ENCODE measurements at places on chromosomes 6 and 20.

DNA sequence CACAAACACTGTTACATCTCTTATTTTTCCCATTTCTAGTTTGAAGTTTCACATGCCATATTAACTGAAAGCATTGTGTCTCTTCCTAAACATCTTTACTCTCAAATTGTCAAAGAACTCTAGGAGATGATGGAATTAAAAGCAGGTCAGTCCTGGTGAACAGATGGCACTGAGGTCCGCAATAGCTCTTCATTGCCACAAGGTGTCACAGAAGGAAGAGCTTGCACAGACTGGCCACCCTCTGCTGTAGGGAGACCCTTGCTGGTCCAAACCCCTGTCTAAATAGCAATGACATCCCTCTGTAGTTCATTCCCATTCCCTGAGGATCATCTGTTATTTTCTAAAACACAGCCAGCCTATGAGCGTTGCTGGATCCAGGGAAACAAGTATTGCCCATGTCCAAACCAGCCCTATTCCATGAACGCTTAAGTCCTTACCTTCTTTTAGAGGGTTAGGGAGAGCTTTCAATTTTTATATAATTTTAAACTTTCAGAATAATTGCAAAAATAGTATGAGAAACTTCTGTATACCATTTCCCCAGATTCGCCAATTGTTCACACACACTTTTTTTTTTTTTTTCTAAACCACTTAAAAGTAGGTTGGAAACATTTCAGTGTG is 10.1 kb upstream of the HDAC2 start:
- DNase-seq = peak; percentile 35

DNA sequence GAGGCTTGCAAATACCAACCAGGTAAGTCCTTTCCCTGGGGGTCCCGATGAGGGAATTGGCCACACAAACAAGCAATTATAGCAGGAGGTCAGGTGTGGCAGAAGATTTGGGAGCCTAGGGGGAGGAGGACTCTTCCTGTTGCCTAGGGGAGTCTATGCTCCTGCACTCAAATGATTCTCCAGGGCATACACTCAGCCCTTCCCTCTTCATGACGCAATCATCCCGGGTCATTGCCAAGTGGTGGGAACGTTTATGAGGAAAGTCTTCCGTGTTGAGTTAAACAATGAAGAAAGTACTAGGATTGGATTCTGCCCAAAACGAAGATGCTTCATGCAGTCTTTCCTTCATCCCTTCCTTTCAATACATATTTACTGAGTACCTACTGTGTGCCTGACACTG is 186.5 kb upstream of the TSHZ2 start:
- DNase-seq = no peak

- no peak for DNase-seq
Observed at GRCh38 chr20:16100767-16101166, 472.5 kb downstream of the KIF16B start.

DNA sequence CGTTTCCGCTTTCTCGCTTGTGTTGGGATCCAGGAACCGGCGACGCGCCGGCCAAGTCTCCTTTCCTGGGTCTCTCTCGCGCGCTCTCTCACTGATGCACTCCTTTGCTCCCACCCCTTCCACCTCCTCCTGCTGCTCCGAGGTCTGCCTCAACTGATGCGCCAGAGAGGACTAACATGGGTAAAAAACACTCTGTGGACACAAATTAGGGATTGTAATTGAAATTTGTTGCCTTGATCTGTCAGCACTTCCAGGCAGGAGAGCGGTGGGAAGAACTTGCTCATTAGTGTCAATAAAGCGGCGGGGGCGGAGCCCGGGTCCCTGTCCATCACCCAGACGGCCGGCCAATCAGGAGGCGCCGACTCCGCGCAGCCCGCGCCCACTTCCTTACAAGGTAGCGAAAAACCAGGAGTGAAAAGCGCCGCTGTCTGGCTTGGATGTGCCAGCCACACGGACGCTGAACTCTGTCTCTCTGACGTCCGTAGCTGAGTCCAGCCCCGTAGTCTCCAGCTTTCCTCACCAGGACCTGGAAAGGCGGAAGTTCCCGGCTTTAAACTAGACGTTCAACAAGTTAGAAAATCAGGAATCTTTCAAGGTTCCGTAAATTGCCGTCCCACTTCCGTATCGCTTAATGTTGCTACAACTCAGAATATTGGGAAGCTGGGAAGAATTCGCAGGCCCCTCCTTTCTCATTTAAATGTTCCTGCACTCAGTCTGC is at the start of gene TBX18:
Gene TBX18, minus strand, starts transcription at position 267 of the 718 bp plus-strand sequence. CDS start 417 bp downstream, outside the sequence.
- DNase-seq = peak; percentile 99

- DNase-seq = peak; percentile 18
Observed at GRCh38 chr20:49400410-49400809, 82.1 kb downstream of the KCNB1 start.

DNA sequence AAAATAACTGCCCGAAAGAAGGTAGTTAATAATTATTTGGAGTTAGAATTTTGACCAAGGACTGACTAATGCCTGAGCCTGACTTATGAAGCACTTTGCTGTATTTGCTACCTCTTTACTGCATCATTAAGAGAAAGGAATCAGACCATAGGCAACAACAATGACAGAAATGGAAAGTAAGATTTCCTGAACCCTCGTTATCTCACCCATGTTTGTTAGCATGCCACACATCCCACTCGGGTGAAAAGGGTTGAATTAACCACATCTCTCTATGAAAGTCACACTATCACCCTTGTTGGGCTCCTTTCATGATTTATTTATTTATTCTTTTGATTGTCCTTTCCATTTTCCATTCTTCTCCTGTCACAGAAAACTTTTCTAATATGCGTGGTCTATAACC is 59.6 kb downstream of the OLIG3 start:
- no peak for DNase-seq
